Urothelium cell line (cell line): ENCODE measurements at places on chromosomes 1 and 21.

DNA sequence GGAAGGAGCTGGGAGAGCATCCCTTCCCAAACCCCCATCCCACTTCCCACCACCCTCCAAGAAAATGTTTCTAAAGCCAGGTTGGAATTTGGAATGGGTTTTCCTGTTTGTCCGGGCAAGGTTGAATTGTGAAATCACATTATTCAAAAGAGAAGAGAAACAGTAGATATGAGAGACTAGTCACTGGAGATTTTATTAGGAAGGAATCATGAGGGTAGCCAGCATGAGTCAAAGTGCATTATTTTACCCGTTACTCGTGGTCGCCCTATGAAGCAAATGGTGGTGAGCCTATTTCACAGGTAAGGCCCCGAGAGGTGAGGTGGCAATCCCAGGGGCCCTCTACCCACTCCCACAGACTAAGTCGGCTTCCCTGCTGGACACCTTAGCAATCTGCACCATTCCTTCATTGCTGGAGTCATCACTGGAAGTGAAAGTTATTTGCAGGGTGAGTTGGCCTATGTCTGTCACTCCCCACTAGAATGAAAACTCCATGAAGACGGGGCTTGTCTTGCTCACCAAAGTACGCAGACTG, 52.8 kb downstream of the TOMM20 start:
- DNase-seq = no peak

DNA sequence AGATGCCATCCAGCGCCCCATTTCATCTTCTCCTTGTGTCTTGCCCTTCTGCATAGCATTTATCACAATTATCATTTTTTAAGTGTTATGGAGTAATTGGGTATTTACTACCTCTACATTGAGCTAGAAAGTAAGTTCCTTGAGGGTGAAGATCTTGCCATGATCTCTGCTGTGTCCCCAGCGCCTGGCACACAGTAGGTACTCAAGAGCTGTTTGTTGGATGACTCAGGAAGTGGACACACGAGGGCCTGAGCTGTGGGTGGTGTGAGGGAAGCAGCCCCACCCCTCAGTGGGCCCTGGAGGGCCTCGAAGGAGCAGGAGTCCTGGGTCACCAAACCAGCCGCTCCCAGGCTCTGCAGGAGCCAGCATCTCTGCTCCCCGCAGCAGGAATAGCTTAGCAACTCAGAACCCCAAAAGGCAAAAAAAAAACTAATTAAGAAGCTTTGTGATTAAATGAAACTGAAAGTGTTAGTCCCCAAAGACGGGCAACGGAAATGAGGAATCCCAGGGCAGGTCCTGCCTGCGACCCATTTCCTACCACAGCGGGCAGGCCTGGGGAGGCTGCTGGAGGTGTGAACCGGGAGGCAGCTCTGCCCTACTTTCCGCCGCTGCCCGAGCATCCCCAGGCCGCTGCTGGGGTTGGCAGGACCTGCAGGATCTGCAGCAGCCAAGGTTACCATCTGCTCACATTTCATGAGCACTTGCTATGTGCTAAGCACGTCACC, 87.7 kb downstream of the LACTBL1 start:
- DNase-seq = no peak

DNA sequence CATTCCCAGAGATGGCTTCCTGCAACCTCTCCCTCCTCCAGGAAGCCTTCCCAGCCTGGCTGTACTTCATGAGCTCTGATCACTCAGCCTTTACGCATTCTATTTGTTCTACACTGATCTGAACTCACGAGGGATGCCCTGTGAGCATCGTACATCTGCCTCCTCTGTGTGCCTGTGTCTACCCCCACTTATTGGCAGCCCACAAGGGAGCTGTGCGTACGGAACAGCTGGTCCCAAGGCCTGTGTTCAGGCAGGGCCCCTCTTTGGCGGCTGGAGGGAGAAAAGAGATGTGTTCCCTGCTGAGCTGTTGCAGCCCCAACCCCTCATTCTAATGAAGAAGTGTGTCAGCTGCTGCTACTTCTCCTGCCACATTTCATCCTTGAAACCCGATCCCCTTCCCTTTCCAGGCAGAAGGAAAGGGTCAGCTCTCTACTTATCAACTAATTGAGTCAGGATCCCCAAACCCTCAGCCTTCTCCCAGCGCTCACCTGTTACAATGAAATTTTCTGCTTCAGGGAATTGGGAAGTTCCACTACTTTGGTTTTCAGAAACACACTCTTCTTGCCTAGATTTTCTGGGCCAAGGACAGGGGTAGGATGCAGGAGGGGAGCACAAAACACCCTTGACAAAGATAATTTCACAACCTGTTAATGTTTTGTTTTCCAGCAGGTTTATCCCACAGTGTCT, 3.2 kb downstream of the INKA2 start:
- no peak for DNase-seq

DNA sequence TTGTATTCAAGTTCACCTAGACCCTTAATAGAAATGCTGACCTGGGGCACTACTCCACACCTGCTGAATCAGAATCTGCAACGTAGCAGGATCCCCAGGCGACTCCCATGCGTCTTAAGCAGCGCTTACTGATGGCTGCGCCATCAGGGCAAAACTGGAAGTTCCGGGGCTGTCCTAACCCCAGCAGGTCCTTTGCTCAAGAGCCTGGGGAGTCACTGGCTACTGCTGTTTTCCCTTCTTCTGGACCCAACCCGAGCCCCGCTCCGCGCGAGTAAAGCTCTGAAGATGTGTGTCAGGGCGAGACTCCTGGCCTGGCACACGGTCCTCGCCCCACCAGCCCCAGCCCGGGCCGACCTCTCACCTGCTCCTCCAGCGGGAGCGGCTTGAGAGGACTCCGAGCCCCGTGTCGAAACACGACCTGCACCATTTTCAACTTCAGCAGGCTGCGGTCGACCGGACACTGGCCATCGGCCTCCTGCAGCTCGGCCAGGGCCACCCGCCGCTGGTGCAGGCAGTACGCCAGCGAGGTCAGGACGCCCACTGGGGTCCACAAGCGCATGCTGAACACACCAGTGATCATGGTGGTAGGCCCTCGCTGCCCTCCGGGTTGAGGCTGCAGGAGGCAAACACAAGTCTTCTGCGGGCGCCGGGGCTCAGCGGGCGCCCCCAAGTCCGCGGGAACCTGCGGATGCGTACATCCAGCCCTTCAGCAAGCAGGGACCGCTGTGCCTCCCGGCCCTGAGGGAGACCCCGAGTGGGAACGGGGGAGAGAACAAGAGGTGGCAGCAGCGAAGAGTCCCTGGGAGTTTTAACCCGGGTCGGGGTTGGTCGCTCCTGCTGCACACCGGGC, 630 bp downstream of the ACP6 start:
- peak; percentile 53 for DNase-seq

DNA sequence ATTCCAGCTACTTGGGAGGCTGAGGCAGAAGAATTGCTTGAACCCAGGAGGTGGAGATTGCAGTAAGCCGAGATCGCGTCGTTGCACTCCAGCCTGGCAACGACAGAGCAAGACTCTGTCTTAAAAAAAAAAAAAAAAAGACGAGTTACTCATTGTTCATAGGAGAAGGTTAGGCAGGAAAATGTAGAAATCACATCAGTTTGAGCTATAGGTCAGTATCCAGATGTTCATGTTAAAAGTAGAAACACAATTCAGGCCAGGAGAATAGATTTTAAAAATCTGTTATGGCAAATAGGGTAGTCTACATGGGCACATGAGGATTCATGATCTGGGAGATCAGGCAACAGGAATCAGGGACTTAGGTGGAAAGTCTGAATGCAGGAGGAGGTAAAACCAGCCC, 57.7 kb downstream of the SELENOF start:
- no peak for DNase-seq

GRCh38 chr1:1281533-1282321, 1.5 kb downstream of the SCNN1D start:
- DNase-seq = no peak
